ENCODE measurements at places on chromosomes 4 and X.
A peak's percentile ranks its signal among the peaks of the same experiment; 100 is the strongest.

DNA sequence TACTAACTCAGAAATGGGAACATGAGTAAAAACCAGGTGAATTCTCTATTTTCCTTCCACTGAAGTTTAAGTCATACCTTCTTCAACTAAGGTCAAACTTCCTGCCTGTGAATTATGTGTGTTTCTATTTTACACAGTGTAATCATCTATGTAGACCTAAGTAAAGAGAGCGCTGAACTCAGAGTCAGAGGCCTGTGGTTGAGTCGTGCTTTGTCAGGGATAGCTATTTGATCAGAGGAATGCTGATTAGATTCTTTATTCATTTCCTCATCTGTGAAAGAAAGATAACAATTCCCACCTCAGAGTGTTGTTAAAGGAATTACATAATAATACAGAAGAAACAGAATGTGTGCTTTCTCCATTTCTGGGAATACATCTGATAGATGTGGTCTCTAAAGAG is 654.1 kb downstream of the STIM2 start:
- DNase-seq, result no peak

DNA sequence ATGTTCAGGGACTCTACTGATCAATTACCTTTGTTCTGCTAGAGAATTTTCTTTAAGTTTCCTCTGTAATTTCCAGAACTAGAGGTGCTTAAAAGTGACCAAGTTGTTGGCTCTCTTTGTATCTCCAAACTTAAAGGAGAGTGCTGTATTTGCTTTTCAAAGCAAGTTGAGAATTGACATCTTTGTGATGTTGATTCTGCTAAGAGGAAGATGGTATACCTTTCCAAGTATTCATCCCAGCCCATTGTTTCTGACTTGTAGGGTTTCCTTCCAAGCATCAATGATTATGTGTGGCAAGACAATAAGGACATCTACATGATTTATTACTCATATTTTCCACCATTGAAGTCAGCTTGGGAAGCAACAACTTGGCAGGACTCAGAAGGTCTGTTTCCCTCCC is 190.6 kb downstream of the GC start:
- DNase-seq, result no peak

- peak; percentile 36 for DNase-seq
These were observed 1.4 kb upstream of the FAM53A start for GRCh38 chr4:1685235-1686150.

GRCh38 chr4:31518796-31519250 is 798.7 kb downstream of the PCDH7 start:
- DNase-seq, result no peak

- DNase-seq, result no peak
These were observed 795 bp upstream of the BRWD3 start for GRCh38 chrX:80810365-80810978.

- DNase-seq, result no peak
These were observed 182.6 kb upstream of the PUDP start for GRCh38 chrX:7330556-7330955.

DNA sequence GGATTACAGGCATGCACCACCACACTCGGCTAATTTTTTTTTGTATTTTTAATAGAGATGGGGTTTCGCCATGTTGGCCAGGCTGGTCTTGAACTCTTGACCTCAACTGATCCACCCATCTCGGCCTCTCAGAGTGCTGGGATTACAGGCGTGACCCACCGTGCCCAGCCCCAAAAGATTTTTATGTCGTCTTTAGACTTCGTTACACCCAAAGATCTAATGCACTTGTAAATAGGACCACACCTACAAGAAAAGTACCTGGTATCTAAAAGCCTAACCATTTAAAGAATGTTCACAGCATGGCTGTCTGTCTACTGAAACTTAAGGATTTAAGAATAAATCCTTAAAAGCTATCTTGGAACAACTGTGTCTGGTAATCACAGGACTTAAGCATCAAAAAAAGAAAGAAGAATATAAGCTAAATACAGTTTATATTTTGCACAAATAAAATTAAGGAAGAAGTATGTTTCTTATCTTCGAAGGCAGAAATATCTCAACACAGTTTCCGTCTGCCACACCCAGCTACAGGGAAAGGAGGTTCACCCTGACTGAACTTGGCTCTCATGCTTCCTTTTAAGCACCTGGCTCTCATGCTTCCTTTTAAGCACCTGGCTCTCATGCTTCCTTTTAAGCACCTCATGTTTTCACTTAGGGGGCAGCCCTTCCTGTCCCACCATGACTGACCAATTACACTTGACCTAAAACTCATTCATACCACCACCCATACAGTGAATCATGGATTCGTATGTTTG is 92.0 kb upstream of the STS start:
- no peak for DNase-seq

DNA sequence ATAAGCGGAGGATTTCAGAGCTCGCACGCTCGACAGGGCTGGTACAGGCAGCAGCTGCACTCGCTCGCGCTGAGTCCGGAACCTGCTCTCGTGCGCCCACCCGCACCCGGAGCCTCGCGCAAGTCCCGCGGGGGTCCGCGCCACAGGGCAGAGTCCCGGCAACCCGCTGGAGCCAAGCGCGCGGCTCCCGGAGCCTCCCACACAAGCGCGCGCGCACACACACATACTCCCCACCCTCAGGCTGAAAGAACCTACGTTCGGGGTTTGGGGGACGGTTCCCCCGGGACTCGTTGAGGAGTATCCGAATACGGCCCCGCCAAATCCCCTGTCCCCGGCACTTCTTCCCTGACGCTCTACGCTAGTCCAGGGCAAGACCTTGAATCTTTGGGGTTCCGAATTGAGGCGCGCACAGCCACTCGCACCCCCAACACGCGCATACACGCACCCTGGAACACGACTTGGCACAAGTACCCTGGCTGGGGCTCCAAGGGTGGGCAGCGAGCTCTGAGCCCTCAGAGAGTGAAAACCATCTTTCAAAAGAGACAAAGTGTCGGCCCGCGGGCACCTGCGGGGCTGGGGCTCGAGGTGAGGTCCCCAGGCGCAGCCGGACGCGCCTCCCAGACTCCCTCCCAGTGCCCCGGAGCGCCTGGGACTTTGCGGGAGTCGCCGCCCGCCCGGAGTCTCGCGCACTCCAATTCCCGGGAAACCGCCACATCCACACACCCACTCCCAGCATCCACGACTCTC is 952 bp downstream of the ANOS1 start:
- DNase-seq, result peak; percentile 24

- DNase-seq, result no peak
These were observed 20.2 kb upstream of the TMEM184C start for GRCh38 chr4:147596981-147597380.

GRCh38 chrX:150355913-150356312 is 7.2 kb upstream of the MAMLD1 start:
- no peak for DNase-seq
